Hippocampal formation (tissue), 2 donors: ENCODE measurements at places on chromosomes 6 and 20.

- no peak for DNase-seq
These were observed 40.6 kb downstream of the NOL7 start for GRCh38 chr6:13655700-13656099.

- no peak for DNase-seq
These were observed 5.6 kb upstream of the CFB start for GRCh38 chr6:31940256-31940664.

DNA sequence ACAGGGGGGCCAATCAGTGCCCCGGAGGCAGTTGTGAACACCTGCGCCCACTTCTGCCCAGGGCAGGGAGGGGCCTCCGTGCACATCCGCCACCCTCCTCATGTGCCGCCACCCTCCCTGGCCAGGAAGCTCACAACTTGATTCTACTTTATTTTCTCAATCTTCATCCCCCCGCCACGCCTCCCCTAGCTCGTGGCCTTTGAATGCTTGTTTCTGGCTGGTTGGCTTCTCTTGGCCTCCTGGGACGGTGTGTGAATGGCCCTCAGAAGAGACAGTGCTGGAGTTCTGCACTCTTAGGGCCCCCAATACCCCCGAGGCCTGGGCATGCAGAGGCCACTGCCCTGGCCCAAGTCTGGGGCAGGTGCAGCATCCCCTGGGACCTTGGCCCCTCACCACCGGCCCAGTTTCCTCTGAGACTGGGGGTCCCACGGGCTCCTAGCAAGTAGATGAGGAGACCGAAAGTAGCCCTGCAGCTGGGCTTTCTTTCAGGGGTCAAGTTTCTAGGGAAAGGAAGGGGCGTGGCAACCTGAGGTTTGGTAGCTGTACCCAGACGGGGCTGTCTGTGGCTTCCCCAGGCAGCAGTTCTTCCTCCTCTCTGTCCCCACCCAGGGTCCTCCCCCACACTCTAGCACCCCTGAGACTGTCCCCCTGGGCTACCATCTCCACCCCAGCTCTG is 1.3 kb downstream of the RGS19 start:
- no peak for DNase-seq

GRCh38 chr6:45378334-45378926 is 696 bp upstream of the SUPT3H start:
- DNase-seq: no peak

DNA sequence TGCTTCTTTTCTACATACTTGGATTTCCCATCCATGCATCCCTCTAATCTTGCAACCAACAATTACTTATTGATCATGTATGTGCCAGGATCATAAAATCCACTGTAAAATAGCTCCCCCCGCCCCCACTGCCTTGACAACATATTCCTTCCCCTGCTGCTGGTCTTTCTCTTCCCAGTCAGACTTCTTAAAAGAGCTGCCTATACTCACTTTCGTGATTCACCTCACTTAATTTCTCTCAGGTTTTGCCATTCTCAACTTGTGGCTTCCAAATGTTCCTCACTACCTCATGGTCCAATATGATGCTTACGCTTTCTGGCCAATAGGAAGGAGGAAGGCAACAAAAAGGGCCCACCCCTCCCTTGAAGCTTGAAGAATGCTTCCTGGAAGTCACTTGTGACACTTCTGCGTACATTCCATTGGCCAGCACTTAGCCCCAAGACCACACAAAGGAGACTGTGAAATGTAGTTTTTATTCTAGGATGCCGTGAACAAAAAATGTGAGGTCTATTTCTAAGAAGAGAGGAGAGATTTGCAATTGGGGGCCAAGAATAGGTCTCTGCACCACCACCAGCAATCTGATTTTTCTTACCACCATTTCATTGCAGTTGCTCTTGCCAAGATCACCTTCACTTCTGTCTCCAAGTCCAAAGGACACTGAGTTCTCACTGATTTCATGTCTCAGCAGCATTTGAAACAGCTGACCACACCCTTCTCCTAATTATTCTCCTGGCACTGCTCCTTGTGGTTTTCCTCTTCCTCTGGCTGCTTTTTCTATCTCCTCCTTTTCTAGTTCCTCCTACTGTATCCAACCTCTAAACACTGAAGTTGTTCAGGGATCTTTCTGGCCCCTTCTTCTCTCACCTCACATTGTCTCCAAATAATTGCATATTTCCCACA is 30.8 kb downstream of the CD164 start:
- DNase-seq: no peak

DNA sequence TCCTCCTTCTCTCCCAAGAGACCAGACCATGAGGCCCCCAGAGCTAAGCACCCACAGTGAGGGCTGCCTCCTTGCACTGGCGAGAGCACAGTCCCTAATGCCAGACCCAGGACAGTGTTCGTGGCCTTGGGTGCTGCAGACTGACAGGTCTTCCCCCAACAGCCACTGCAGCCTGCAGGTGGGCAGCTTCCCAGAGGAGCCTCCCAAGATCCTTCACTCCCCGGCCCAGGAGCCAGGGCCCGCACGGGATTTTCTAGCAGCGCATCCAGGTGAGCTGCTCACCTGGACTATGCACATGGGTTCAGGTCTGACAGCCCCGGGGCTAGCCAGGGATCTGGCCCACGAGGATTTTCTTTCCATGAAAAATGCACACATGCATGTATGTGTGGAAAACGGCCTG is 41.7 kb downstream of the SUMO4 start:
- no peak for DNase-seq

DNA sequence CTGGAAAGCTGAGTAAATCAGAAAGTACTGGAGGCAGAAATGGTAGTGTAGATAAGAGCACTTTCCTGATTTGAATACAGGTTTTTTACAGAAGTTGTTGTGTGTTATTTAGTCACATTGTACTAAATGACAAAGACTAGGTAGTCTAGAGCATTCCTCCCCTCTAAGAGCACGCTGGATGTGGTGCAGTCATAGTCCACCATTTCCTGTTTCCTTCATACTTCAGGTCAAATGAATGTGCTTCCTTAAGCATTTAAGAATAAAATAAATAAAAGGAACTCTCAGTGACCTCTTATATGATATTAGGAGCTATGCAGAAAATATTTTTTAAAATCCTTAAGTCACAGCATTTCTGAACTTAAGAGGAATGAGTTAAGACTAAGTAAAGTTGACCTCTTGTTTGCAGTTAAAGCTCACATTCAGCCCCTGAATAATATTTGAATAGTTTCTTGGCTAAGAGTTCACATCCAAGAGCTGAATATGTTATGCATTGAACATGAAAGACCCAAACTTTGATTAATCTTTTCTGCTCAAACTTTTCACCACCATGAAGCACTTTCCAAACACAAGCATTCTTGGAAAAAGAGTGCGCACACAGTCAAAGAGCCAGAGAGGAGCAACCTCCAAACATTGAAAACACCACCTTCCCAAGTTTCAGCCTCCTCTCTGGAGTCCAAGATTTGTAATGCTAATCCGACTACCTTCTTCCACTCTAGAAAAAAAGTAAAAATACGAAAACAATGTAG is 53.4 kb upstream of the TMEM30A start:
- no peak for DNase-seq

GRCh38 chr6:27251112-27251605 is 3.7 kb downstream of the PRSS16 start:
- peak; percentile 32 for DNase-seq

- no peak for DNase-seq
These were observed 6.6 kb downstream of the HTR1B start for GRCh38 chr6:77456531-77457248.

- no peak for DNase-seq
These were observed 56.9 kb downstream of the LY86 start for GRCh38 chr6:6645261-6645917.

DNA sequence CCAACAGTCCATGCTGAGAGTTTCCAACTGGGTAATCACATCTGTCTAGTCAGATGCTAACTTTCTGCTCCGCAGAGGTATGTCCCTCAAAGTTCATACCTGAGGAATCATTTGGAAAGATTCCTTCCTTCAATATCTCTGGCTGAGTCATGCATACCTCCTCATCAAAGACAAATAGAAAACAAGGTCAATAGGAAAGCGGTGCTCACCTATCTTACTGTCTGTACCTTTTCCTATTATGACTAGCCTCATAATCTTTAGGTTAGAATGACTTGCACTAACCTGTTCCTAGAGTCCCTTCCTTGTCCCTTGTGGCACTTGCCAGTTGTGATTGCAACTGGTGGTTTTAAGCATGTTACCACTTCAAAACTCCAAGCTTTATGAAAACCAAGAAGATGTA is 78.2 kb upstream of the PTPRK start:
- no peak for DNase-seq

DNA sequence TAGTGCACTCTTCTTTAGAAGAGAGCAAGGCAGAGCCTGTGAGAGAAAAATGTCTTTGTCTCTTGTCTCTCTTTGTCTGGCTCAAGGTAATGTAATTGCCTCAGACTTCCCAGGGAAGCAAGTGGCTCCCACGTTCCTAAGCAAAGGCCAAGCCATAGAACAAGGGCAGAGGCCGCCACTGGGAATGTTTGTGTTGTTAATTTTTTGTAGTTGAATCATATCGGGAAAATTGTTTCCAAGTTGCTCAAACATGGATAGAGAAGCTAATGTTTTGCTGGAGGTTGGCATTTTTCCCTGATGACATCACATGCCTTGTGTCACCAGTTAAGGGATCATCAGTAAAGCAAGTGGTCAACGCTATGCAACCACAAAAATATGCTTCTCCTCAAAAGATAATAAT is 211.5 kb upstream of the FOXA2 start:
- DNase-seq: no peak

DNA sequence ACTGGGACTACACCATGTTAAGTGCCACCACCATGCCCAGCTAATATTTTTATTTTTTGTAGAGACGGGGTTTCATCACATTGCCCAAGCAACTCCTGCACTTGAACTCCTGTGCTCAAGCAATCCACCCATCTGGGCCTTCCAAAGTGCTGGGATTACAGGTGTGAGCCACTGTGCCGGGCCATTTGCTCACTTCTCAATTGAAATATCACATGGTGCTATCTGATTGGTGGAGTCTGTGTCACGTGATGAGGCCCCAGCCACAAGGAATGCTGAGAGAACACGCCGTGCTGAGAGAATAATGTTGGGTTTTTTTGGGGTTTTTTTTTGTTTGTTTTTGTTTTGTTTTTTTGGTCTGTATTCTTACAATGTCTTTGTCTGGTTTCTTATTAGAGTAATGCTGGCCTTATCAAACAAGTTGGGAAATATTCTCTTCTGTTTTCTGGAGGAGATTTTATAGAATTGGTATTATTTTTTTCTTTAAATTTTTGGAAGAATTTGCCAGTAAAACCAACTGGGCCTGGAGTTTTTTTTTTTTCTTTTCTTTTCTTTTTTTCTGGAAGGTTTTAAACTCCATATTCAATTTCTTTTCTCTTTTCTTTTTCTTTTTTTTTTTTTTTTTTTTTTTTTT is 183.2 kb upstream of the KCNG1 start:
- DNase-seq: no peak

- DNase-seq: no peak
These were observed 55.0 kb downstream of the FOXA2 start for GRCh38 chr20:22529150-22530019.

GRCh38 chr6:96620851-96621250 is 57.9 kb downstream of the FHL5 start:
- DNase-seq: no peak

DNA sequence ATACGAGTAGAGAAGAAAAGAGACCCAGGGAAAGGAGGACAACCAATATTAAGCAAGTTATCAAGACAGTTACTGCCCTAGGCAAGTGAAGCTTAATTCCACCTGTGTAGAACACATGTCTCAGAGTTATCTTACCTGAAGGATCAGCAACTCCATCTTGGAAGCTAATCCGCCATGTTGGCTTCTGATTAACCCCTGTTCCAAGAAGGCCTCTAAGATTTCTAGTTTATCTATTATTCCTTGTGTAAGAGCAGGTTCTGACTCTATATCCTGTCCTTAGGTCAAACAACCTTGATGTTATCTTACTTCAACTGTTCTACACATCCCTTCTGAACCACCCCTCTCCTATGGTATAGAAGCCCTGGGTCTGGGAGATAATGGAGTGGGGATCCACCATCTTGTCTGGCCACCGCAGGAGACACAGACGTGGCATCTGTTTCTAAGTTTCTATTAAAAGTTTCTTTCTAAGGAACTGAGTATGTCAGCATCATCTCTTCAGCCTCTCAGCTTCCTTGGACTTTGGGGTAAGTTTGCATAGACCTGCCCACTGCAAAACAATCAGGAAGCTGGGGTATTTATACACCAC is 27.7 kb upstream of the PTPN1 start:
- DNase-seq: no peak

DNA sequence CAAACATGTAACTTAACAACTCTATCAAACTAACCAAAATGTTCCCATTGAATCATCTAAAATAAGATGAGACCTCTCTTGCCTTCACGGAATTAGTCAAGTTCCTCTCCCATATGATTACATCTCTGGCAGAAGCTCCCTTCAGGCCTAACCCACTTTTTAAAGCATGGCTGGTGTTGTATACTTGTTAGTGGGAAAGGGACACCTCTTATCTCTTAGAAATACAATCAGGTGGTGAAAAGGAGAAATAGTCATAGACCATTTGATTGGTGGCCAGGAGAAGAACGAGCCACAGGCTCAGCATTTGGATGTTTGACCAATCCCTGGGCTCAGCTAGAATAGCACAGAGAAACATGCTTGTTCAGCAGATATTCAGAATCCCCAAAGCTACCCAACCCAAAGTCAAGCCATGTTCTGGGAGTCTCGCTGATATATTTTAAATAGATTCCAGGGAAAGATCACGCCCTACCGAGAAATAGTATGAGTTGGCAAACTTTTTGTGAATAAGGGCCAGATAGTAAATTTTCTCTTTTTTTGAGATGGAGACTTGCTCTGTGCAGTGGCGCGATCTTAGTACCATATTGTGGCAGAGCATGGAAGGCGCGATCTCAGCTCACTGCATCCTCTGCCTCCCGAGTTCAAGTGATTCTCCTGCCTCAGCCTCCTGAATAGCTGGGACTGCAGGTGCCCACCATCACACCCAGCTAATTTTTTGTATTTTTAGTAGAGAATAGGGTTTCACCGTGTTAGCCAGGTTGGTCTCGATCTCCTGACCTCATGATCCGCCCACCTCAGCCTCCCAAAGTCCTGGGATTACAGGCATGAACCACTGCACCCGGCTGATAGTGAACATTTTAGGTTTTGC is 126.3 kb upstream of the MYLIP start:
- DNase-seq: no peak

DNA sequence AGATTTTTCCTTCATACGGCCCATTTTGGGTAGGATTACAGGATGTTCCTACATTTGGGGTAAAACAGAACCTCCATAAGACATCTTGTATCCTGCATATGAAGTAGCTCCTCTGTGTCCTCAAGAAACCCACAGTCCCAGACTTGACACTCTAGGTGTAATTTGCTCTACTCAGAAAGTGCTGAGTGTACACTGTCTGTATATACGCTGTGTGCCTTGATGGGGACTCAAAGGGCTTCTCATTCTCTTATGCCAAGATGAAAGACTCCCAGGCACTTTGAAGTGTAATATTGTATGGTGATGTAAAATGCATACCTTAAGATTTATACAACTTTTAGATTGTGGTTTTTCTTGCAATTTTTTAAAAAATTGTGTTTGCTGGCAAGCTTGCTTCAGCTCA is 5.2 kb downstream of the TFAP2D start:
- DNase-seq: no peak

GRCh38 chr6:168708984-168709383 is 268.0 kb downstream of the SMOC2 start:
- DNase-seq: no peak

- no peak for DNase-seq
These were observed 745.9 kb downstream of the TBC1D32 start for GRCh38 chr6:120588424-120588823.

GRCh38 chr20:6707321-6707831 is 60.1 kb upstream of the BMP2 start:
- no peak for DNase-seq

GRCh38 chr6:142570221-142570671 is 268.4 kb downstream of the ADGRG6 start:
- no peak for DNase-seq
